ENCODE measurements at places on chromosomes 1 and 21. TPM values are rescaled to one million over a fixed set of nuclear protein-coding genes. Genes with fewer than 3 reads are reported as not detected.

DNA sequence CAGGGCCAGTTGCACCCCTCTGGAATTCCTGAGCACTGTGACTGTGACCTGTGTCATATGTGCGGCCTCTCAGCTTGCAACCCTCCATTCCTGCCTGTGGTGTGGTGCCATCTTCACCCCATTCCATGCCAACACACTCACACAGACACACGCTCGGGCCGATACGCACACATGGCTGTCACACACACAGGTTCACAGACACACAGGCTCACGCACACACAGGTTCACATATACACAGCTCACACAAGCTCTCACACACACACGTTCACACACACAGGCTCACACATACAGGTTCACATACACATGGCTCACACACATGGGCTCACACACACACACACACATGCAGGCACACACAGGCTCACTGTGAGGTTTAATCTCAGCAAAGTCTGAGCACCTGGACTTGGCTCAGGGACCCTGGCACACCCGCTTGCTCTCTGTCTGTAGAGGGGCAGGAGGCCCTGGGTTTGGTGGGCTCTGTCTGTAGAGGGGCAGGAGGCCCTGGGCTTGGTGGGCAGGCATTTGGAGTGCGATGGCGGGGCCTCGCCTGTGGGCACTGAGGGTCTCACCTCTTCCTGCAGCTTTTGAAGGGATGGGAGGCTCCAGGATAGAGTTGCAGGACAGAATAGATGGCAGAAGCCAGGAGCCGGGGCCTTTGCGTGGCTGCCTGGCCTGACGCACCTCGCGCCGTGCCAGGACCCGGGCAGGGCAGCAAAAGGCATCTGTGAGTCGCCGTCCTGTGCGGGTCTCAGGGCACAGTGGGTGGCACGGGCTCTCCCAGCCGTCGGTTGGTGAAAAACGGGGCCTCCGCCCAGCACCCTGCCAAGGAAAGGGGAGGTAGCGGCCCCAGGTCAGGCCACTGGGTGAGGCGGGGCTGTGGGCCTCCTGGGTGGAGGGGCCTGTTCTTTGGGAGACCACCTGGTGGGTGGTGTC lies 17.1 kb downstream of the COL18A1 start:
- H3K4me3 ChIP-seq = no peak overlapping the region
- DNase-seq = no peak
- peaks cover 2% of the 10 kb centered on the region for H3K27me3 ChIP-seq
- no peak overlapping the region for H3K27ac ChIP-seq

- DNase-seq = no peak
- H3K4me3 ChIP-seq = no peak overlapping the region
- peaks cover 56% of the 10 kb centered on the region for H3K4me1 ChIP-seq
- H3K27ac ChIP-seq = no peak overlapping the region
Measured at GRCh38 chr21:36708286-36709029, 9.5 kb downstream of the SIM2 start.

- no peaks in the 10 kb centered on the region for H3K36me3 ChIP-seq
- DNase-seq = no peak
- no peak overlapping the region for H3K27ac ChIP-seq
- no peaks in the 10 kb centered on the region for H3K27me3 ChIP-seq
- no peak overlapping the region for H3K4me3 ChIP-seq
Measured at GRCh38 chr1:163863731-163864130, 542.0 kb downstream of the NUF2 start.

DNA sequence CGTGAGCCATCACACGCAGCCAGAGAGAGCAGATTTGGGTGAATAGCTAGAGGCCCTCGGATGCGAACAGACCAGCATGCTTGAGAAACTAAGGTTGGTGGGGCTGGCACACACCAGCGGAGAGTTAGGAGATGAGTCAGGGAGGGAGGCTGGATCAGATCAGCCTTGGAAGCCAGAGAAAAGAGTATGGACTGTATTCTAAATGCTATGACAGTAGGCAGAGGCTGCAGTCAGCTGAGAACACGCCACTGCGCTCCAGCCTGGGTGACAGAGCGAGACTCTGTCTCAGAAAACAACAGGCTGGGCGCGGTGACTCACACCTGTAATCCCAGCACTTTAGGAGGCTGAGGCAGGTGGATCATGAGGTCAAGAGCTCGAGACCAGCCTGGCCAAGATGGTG lies 4.0 kb upstream of the PLEKHM2 start:
- H3K27ac ChIP-seq = no peak overlapping the region
- H3K27me3 ChIP-seq = no peaks in the 10 kb centered on the region
- no peak for DNase-seq
- H3K4me1 ChIP-seq = peaks cover 15% of the 10 kb centered on the region

DNA sequence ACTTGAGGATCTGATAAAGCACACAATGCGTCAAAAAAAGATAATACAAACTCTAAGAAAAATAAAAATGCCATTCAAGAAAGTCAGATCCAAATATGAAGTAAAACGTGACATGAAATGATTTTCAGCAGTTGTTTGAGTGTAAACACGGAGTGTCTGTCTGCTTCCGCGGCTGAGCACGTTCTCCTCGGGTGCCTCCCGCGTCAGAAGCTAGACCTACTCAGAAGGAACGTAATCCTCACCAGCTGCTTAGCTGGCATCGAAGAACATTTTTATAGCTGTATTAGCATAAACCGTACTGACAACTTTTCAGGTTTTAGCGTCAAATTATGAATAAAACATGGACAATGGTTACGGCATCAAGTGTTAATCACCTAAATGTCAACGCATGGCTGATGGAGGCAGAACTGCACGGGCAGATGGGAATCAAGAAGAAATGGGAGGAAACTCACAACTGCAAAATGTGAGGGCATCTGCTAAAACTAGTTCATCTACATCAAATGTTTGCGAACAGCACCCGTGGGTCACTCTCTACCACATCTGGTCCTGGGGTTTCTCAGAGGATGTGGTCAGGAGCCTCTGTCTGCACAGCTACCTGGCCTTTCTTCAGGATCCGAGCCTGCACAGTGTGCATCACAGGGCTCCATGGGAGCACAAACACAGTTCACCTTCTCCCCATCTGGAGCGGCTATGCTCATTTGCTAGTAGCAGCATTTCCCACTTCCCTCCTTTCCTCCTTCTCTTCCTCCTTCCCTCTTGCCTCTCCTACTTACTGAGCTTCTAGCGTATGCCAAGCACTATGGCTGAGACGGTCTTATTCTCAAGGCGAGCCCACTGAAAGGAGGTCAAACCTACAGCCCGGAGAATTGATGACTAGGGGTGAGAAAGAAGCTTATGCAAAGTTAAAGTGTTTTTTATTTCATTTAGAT lies 40.0 kb downstream of the RCAN1 start:
- H3K27me3 ChIP-seq = no peaks in the 10 kb centered on the region
- H3K36me3 ChIP-seq = no peaks in the 10 kb centered on the region
- no peak overlapping the region for H3K4me3 ChIP-seq
- peaks cover 3% of the 10 kb centered on the region for H3K4me1 ChIP-seq
- no peak overlapping the region for H3K27ac ChIP-seq

DNA sequence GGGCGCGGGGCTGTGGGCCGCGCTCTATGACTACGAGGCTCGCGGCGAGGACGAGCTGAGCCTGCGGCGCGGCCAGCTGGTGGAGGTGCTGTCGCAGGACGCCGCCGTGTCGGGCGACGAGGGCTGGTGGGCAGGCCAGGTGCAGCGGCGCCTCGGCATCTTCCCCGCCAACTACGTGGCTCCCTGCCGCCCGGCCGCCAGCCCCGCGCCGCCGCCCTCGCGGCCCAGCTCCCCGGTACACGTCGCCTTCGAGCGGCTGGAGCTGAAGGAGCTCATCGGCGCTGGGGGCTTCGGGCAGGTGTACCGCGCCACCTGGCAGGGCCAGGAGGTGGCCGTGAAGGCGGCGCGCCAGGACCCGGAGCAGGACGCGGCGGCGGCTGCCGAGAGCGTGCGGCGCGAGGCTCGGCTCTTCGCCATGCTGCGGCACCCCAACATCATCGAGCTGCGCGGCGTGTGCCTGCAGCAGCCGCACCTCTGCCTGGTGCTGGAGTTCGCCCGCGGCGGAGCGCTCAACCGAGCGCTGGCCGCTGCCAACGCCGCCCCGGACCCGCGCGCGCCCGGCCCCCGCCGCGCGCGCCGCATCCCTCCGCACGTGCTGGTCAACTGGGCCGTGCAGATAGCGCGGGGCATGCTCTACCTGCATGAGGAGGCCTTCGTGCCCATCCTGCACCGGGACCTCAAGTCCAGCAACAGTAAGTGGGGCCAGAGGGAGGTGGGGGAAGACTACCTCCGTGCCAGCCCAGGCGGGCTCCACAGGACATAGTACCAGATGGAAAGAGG lies 808 bp downstream of the MAP3K21 start:
- peak overlapping the region; percentile 36 for H3K4me3 ChIP-seq
- H3K27me3 ChIP-seq = peaks cover 9% of the 10 kb centered on the region
- no peak for DNase-seq
- H3K27ac ChIP-seq = no peak overlapping the region
- H3K4me1 ChIP-seq = peaks cover 14% of the 10 kb centered on the region
- H3K36me3 ChIP-seq = no peaks in the 10 kb centered on the region

DNA sequence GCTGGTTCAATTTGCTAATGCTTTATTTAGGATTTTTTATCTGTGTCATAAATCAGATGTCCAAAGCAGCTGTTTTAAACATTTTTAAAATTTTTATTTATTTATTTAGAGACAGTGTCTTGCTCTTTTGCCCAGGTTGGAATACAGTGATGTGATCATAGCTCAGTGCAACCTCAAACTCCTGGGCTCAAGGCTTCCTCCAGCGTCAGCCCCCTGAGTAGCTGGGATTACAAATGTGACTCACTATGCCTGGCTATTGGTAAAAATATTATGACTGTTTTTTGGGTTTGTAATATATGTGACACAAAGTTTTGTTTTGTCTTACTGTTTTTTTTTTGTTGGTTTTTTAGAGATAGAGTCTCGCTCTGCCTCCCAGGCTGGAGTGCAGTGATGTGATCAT lies 11.8 kb downstream of the ZBED6 start:
- no peaks in the 10 kb centered on the region for H3K4me1 ChIP-seq
- H3K27me3 ChIP-seq = no peaks in the 10 kb centered on the region
- DNase-seq = no peak

DNA sequence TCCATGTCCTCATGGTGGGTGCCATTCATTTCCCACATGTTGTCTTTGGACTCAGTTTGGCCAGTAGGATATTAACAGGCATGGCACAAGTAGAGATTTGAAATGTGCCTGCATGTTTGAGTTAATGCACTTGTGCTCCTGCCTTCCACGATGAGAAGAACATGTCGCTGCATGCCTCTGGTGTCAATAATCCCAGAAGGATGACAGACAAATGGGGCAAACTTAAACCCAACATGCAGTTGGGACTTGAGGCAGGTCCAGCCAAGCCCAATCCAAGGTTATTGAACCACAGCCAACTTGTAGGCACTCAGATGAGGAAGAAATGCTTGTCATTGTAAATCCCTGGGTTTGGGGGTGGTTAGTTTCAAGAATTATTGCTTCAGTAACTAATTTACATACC lies 174.6 kb downstream of the TRIM33 start:
- no peaks in the 10 kb centered on the region for H3K4me1 ChIP-seq
- no peak overlapping the region for H3K4me3 ChIP-seq
- no peak overlapping the region for H3K27ac ChIP-seq
- no peaks in the 10 kb centered on the region for H3K27me3 ChIP-seq
- DNase-seq = no peak

GRCh38 chr1:31920956-31921355 lies 17.2 kb downstream of the PTP4A2 start:
- H3K27ac ChIP-seq = no peak overlapping the region
- DNase-seq = no peak
- H3K4me1 ChIP-seq = peaks cover 9% of the 10 kb centered on the region
- no peaks in the 10 kb centered on the region for H3K27me3 ChIP-seq
- H3K36me3 ChIP-seq = no peaks in the 10 kb centered on the region

GRCh38 chr21:44874497-44875315 lies 1.2 kb upstream of the PTTG1IP start:
- peak; percentile 49 for DNase-seq
- peaks cover 38% of the 10 kb centered on the region for H3K4me1 ChIP-seq
- no peaks in the 10 kb centered on the region for H3K36me3 ChIP-seq

GRCh38 chr1:219171192-219171935 lies 2.3 kb upstream of the LYPLAL1 start:
- no peaks in the 10 kb centered on the region for H3K36me3 ChIP-seq
- H3K27ac ChIP-seq = no peak overlapping the region
- H3K27me3 ChIP-seq = no peaks in the 10 kb centered on the region
- H3K4me3 ChIP-seq = no peak overlapping the region

DNA sequence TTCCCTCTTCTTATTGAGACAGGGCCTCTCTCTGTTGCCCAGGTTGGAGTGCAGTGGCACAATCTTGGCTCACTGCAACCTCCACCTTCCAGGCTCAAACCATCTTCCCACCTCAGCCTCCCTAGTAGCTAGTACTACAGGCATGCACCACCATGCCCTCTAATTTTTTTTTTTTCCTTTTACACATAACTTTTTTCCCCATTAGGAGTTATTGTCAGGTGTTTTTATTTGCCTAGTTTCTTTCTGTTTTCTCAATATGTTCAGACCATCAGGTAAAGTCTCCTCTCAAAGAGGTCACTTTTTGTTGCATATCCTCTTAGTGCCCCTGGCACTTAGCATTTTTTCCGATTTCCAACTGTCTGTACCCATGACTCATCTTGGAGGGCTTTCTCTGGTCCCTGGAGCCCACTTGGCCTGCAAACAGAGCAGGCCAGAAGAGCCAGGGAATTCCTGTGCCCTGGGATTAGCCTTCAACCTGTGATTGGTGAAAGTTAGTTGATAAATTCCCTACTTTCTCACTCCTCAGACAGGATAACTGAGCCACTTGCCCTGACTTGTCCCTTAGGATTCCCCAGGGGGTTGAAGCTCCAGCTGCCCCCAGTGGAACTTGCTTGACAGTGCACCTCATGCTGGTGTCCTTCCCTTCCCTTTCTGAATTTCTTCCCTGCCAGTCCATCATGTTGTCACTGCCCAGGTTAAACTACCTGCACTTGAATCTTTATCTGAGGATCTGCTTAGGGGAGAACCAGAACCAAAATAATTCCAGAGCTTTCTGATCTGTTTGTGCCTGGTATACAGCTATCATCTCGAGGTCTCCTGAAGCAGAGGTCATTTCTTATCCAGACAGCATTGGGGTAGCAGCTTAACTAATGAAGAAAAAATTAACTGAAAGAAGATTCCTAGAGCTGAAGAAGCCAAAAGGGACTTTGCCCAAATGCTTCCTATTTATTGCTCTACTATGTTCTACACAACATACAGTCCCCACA lies 2.4 kb downstream of the NTPCR start:
- no peak for DNase-seq
- no peak overlapping the region for H3K27ac ChIP-seq
- H3K4me3 ChIP-seq = no peak overlapping the region
- H3K36me3 ChIP-seq = no peaks in the 10 kb centered on the region
- no peaks in the 10 kb centered on the region for H3K27me3 ChIP-seq

SERPINC1 gene
- polyA plus RNA-seq = 0.18 TPM

NR5A2 gene
- 1.7 TPM for polyA plus RNA-seq

PLA2G2C gene
- 0.08 TPM for polyA plus RNA-seq

MYBPHL gene
- polyA plus RNA-seq = 0.68 TPM

RPRD2 gene
- polyA plus RNA-seq = 35.9 TPM

THEM5 gene
- 1.8 TPM for polyA plus RNA-seq

RNU1-1 gene
- polyA plus RNA-seq = 1.2 TPM

DMBX1 gene
- polyA plus RNA-seq = 0.23 TPM

PTPRC gene
- 8.0 TPM for polyA plus RNA-seq

SLAMF7 gene
- not detected for polyA plus RNA-seq

CA6 gene
- 0.30 TPM for polyA plus RNA-seq

Data from spinal cord (tissue), 10 donors.